ENCODE measurements at places on chromosomes 7 and 10.
A peak's percentile ranks its signal among the peaks of the same experiment; 100 is the strongest.

DNA sequence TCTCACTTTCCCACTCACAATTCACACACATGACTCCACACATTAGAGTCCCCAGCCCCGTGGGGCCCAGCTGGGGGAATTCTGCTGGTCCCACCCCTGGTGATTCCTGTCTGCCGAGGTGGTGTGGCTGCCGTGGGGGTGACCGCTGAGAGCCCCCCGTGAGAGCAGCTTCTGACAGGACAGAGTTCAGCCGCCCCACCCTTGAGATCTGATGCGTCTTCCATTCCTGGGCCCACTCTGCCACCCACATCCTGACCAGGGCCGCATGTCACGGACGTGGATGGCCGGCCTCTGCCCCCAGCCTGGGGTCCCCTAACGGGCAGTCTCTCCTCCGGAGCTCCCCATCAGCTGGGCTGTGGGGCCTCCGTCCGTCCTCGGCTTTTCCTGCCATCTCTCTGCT is 240.1 kb upstream of the PITRM1 start:
- DNase-seq: no peak

GRCh38 chr7:158534598-158534997 is 53.0 kb downstream of the PTPRN2 start:
- DNase-seq: no peak

DNA sequence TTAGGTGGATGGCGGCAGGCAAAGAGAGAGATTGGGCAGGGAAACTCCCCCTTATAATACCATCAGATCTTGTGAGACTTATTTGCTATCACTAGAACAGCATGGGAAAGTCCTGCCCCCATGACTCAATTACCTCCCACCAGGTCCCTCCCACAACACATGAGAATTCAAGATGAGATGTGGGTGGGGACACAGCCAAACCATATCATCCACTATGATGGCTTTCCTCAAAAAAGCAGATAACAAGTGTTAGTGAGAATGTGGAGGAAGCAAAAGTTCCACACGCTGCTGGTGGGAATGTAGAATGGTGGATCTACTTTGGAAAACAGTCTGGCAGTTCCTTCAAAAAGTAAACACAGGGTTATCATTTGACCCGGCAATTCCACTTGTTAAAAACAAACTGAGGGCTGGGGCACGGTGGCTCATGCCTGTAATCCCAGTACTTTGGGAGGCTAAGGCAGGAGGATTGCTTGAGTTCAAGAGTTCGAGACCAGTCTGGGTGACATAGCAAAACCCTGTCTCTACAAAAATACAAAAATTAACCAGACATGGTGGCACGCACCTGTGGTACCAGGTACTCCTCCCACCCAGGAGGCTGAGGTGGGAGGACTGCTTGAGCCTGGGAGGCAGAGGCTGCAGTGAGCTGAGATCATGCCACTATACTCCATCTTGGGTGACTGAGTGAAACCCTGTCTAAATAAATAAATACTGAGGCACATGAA is 161.4 kb upstream of the EEPD1 start:
- no peak for DNase-seq

DNA sequence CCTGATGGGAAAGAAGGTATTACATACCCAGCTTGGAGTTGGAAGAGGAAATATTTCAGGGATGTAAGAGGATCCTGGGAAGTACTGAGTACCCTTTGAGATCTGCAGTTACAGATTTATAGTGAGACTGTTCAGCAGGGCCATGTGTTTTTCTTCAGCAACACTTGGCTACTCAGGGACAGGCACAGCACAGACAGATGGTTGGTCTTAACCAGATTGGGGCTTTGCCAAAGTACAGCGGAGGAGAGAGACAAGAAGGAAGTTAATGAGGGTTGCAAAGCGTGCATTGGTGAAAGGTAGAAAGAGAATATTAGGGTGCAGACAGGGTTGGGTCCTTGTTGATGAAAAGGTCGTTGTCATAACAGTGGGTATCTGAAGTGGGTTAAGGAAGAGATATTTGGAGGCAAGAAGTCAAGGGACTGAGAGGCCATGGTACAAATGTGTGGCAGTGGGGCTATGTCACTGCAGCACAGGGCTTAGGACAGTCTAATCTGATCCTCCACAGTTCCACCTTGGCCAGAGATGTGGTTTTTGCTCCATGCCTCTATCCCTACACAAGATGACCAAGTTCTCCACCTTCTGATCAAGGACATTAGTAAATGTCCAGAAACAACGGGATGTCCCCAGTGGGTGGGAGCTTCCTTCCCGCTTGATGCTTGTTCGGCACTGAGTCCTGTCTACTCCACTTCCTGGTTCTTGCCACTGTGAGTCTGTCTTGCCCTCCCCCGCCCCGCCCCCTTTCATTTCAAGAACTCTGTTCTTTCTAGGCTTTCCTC is 18.9 kb upstream of the DNAJC1 start:
- DNase-seq: peak; percentile 86

DNA sequence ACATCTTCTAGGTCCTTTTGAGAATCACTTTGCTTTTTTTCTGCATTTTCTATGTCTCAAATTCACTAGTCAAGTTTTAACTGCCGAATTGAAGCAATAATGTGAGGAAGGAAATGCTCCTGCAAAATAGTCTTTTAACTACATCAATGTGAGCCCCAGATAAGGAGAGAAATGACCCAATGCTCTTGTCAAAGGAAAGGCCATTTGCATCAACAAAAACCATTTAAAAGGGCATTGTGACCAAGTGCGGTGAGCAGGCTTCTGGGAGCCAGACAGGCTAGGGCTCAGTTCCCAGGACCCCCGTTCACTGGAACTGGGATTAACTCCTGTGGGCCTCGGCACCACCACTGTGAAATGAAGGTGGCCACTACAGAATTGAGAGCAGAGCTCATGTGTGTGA is 127.9 kb upstream of the EEPD1 start:
- no peak for DNase-seq

GRCh38 chr10:6089334-6090219 is 743 bp downstream of the RBM17 start:
- DNase-seq: peak; percentile 31
